Posterior cingulate gyrus (tissue), 11 donors: ENCODE measurements at places on chromosomes 2 and 18.

GRCh38 chr2:112182581-112183034 is 44.4 kb downstream of the FBLN7 start:
- peak; percentile 48 for DNase-seq

- DNase-seq = no peak
Observed at GRCh38 chr2:160989778-160990177, 170.4 kb upstream of the TANK start.

GRCh38 chr2:144456680-144457079 is 63.2 kb downstream of the ZEB2 start:
- no peak for DNase-seq

- no peak for DNase-seq
Observed at GRCh38 chr2:71680925-71681324, 227.6 kb downstream of the DYSF start.

GRCh38 chr2:20185176-20186022 is 39.5 kb downstream of the SDC1 start:
- DNase-seq = no peak

DNA sequence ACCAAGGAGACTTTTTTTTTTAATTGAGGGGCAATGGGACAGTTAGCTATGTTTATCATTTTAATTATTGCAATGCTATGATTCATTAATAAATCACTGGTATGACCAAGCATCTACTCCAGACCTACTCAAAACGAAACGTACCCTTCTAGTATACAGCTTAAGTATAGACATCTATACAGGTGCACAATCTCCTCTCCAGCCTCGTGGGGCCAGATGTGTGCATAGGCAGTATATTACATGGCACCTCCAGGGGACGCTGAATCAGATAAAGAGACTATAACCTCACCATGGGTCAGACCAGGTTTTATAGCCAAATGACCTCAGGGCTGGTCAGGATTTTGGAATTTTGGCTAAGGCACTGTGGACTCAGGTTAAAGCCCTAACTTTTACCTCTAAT is 86.6 kb downstream of the SS18 start:
- no peak for DNase-seq

DNA sequence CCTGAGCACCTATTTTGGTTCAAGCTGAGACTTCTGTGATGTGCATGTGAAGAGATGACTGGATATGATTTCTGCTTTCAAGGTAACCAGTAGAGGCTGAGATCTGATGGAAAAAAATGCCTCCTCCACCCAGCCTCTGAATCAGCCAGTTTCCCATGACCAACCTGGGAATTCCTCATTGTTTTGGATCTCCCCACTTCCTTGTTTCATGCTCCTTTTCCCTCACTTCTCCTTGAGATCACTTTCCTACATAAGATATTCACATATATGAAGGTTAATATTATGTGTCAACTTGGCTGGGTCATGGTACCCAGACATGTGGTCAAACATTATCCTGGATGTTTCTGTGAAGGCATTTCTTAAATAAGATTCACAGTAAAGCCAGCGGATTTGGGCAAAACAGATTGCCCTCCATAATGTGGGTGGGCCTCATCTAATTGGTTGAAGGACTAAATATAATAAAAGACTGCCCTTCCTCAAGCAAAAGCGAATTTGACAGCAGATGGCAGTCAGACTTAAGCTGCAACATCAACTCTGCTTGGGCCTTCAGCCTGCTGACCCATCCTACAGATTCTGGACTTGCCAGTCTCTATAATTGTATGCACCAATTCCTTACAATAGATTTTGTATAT is 379.4 kb downstream of the TNS1 start:
- no peak for DNase-seq

DNA sequence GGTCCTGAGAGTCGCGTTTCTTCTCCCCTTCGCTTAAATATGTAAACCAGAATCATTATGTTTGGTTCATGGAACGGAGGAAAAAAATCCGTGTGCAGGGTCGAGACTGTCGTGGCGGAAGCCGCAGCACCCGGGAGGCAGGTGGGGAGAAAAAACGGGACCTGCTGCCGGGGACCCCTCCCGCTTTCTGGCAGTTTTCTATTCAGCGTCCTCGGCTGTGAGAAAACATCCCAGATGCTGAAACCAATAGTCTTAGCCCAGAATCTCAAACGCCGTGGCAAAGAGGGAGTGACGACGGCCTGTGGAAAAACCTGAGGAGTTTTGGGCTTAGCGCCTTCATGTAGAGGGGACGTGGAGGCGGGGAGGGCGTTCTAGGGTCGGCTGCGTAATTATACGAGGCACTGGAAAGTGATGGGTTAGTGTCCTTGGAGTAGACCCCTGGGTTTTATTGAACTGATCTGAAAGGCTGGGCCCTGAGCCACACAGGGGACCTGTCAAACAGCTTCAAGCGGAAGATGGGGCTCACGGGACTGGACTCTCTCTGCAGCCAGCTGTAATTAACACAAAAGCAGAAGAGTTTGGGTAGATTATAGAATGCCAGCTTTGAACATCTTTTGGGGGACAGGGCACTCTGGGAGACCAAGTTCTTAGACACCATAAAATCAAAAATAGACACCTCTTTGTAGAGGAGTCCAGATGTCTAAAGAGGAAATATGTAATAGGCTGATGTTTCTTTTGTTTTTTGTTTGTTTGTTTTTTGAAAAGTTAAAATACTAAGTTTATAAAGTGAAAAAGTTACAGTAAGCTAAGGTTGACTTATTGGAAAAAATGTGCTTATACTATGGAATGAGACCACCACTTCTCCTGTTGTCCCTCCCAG is 834 bp upstream of the BUB1 start:
- DNase-seq = peak; percentile 77

DNA sequence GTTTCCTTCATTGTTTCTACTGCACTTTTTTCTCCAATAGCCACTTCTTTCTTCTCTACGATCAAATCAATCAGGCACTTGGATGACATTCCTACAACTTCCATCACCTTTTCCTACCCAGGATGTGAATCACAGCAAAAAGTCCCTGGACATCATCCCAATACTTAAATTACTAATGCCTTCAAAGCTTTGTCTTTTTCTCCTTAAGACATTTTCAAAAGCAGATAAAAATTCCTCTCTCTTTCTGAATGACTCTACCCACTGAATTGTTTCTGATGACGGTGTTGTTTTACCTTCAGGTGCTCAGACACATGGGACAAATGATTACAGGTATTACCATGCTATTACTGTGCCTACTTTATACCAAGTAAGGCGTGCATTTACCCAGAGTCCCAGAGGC is 500.9 kb downstream of the FBXO15 start:
- DNase-seq = no peak

GRCh38 chr18:59994357-59994756 is 94.6 kb downstream of the PMAIP1 start:
- DNase-seq = no peak

GRCh38 chr2:218405746-218406208 is 6.1 kb downstream of the CTDSP1 start:
- DNase-seq = no peak

- no peak for DNase-seq
Observed at GRCh38 chr2:174195253-174195652, 53.1 kb downstream of the OLA1 start.

- no peak for DNase-seq
Observed at GRCh38 chr2:113157897-113158753, 15.6 kb upstream of the PSD4 start.

- DNase-seq = no peak
Observed at GRCh38 chr2:36430549-36430948, 75.0 kb downstream of the CRIM1 start.
